ENCODE measurements at places on chromosomes 2 and 18. TPM values are rescaled to one million over a fixed set of nuclear protein-coding genes. Genes with fewer than 3 reads are reported as not detected.

GRCh38 chr2:145739681-145740080 is 1219.8 kb upstream of the ZEB2 start:
- no peaks in the 10 kb centered on the region for H3K27me3 ChIP-seq
- H3K27ac ChIP-seq, result no peak overlapping the region
- no peaks in the 10 kb centered on the region for H3K4me1 ChIP-seq
- DNase-seq, result no peak
- no peaks in the 10 kb centered on the region for H3K36me3 ChIP-seq

- H3K27ac ChIP-seq, result peak overlapping the region; percentile 76
- H3K4me1 ChIP-seq, result peaks cover 33% of the 10 kb centered on the region
- H3K4me3 ChIP-seq, result peak overlapping the region; percentile 37
- no peak for DNase-seq
Observed at GRCh38 chr2:37915773-37916172, 9.3 kb upstream of the RMDN2 start.

- H3K27ac ChIP-seq, result no peak overlapping the region
- DNase-seq, result no peak
- no peak overlapping the region for H3K4me3 ChIP-seq
Observed at GRCh38 chr2:23645230-23645808, 260.3 kb downstream of the KLHL29 start.

DNA sequence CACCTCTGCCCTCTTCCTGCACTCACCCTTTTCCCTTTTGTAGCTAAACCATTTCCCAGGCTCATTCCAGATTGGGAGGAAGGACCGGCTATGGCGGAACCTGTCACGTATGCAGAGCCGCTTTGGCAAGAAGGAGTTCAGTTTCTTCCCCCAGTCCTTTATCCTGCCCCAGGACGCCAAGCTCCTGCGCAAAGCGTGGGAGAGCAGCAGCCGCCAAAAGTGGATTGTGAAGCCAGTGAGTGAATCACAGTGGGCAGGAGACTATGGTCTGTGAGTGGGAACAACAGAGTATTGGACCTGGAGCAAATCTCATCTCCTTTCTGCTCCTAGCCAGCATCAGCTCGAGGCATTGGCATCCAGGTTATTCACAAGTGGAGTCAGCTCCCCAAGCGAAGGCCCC is 35.0 kb upstream of the CYP27A1 start:
- no peak for DNase-seq
- no peaks in the 10 kb centered on the region for H3K27me3 ChIP-seq
- H3K4me3 ChIP-seq, result no peak overlapping the region
- H3K27ac ChIP-seq, result peak overlapping the region; percentile 76
- H3K36me3 ChIP-seq, result peaks cover 58% of the 10 kb centered on the region

DNA sequence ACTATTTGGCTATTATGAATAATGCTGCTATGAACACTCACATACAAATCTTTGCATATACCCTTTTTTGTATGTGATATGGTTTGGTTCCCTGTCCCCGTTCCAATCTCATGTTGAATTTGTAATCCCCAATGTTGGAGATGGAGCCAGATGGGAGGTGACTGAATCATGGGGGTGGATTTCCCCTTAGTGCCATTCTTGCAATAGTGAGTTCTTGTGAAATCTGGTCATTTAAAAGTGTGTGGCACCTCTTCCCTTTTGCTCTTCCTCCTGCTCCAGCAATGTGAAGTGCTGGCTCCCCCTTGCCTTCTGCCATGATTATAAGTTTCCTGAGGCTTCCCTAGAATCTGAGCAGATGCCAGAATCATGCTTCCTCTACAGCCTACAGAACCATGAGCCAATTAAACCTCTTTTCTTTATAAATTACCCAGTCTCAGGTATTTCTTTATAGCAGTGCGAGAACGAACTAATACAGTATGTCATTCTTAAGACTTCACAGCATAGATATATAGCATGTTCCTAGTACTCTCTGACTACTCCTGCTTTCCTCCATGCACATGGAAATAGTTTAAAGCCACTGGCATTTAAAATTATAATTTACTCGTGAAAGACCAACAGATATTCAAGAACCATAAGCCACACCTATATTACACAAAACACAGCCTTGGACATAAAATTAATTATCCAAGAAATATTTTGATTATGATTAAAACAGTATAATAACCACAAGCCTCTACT is 75.2 kb downstream of the COBLL1 start:
- H3K4me3 ChIP-seq, result no peak overlapping the region
- no peaks in the 10 kb centered on the region for H3K36me3 ChIP-seq
- peaks cover 33% of the 10 kb centered on the region for H3K4me1 ChIP-seq
- no peak overlapping the region for H3K27ac ChIP-seq
- H3K27me3 ChIP-seq, result no peaks in the 10 kb centered on the region
- DNase-seq, result no peak

DNA sequence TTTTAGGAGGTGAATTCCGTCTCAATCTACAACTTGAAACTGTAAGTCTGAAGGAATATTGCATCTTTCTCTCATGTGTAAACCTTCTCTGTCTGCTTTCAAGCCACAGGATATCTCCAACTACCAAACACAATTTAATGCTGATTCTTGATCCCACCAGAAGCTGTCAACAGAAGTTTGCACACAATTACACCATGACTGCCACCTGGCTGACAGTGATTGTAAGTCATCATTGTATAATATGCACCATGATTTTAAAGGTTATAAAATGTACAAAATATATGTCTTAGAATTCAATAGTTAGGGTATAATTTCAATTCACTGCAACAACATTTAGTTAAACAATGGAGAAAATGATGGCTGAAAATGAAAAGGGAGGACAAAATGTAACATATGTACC is 18.4 kb downstream of the PREPL start:
- H3K36me3 ChIP-seq, result peaks cover 73% of the 10 kb centered on the region
- DNase-seq, result no peak
- H3K27me3 ChIP-seq, result no peaks in the 10 kb centered on the region
- H3K4me3 ChIP-seq, result no peak overlapping the region
- H3K27ac ChIP-seq, result no peak overlapping the region
- H3K4me1 ChIP-seq, result peaks cover 10% of the 10 kb centered on the region

GRCh38 chr2:100857915-100858314 is 38.0 kb downstream of the NPAS2 start:
- H3K36me3 ChIP-seq, result no peaks in the 10 kb centered on the region
- peaks cover 70% of the 10 kb centered on the region for H3K4me1 ChIP-seq
- no peak overlapping the region for H3K4me3 ChIP-seq

DNA sequence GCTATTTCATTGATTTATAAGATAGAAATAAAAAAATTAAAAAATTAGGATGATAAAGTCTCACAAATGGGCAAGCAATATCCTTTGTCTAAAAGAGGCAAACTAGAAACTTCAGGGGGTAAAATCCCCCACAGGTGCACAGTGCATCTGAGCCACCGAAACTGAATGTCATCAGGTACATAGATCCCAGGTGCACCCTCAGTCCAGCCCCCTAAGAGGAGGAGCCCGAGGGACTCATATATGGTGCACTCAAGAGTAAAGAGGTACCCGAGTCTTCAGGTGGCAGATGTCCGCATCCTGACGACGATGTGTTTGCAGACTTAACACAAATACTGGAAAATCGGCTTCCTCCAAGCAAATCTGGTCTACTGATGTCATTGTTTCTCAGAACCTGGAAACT is 11.3 kb downstream of the QPCT start:
- no peaks in the 10 kb centered on the region for H3K27me3 ChIP-seq
- no peak for DNase-seq
- no peak overlapping the region for H3K27ac ChIP-seq

KIF3C gene
- 2.0 TPM for total RNA-seq

ATG9A gene
- total RNA-seq, result 78.2 TPM

ARHGEF33 gene
- total RNA-seq, result 0.14 TPM

SP140 gene
- 1.3 TPM for total RNA-seq

Data from left ventricle myocardium inferior (tissue), 1 donor.